ENCODE measurements at places on chromosomes 1 and 21. TPM values are rescaled to one million over a fixed set of nuclear protein-coding genes. Genes with fewer than 3 reads are reported as not detected.

SMYD3 gene
- polyA plus RNA-seq: 32.0 TPM

ABL2 gene
- 11.0 TPM for polyA plus RNA-seq

- DNase-seq: no peak
Measured at GRCh38 chr1:7262611-7263010, 477.4 kb downstream of the CAMTA1 start.

- no peak for DNase-seq
Measured at GRCh38 chr1:72915581-72915980, 633.2 kb upstream of the NEGR1 start.

- no peak for DNase-seq
Measured at GRCh38 chr1:208928349-208929010, 655.0 kb upstream of the CAMK1G start.

- DNase-seq: no peak
Measured at GRCh38 chr1:202168861-202169260, 8.5 kb upstream of the PTPN7 start.

MEX3A gene
- polyA plus RNA-seq: 42.6 TPM

SYT6 gene
- polyA plus RNA-seq: 1.5 TPM

DNA sequence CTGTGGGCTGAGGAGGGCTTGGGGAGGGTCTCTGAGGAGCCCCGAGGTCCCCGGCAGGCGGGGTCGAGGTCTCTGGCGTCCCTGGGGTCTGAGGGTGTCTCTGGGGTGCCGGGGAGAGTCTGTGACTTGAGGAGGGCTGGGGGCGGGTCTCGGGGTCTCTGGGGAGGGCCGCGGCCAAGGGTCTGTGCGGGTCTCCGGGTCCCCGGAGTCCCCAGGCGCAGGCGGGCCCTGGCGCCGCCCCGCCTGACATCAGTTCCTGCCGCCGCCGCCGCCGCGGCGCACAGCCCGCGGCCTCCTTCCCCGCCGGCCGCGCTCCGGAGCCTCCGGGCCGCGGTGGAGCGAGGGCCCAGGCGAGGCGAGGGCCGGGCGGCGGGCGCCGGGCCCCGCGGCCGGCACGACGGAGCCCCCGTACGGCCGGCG, at the start of gene PLEKHM2:
Gene PLEKHM2, plus strand, starts transcription at position 279 of the 420 bp plus-strand sequence. CDS start 239 bp downstream, outside the sequence.
- no peak for DNase-seq

- no peak for DNase-seq
Measured at GRCh38 chr1:95021805-95022643, 50.7 kb downstream of the ALG14 start.

RXRG gene
- polyA plus RNA-seq: 2.0 TPM

H3-3A gene
- polyA plus RNA-seq: 1,416 TPM

DNA sequence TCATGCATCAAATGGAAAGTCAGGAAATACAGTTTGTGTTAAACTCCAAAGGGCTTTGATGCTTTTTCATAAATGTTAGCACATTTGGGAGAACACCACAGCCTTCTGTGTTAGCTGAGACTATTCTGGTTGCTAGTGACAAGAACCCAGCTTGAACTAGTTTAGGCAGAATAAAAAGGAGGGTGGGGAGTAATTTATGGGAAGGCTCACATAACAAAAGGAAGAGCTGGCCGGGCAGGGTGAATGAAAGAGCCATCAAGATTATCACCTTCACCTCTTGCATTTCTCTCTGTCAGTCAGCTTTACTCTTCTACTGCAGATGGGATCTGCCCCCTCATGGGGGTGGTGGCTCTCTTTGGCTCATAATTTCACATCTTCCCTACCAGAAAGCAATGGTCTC, 75.4 kb upstream of the VTCN1 start:
- DNase-seq: no peak

DNA sequence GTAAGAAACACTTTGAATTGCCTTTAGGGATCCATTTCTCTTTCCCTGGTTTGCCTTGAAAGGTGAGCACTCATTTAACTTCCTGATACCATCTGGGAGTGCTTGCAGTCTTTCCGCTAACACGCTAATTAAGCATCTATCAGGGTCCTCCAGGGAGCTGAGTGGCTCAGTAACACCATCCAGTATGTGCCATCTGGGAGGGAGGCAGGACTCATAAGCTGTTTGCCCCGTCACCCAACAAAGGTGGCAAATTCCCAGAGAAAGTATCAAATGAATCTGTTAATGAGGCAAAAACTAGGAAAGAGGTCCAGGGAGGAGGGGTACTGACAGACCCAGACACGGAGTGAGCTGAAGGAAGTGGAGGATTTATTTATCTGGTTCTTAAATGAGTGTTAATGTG, 430.9 kb downstream of the HLX start:
- no peak for DNase-seq

SMPDL3B gene
- 12.4 TPM for polyA plus RNA-seq

GRCh38 chr1:47558601-47559593, 121.1 kb downstream of the FOXD2 start:
- DNase-seq: no peak

DNA sequence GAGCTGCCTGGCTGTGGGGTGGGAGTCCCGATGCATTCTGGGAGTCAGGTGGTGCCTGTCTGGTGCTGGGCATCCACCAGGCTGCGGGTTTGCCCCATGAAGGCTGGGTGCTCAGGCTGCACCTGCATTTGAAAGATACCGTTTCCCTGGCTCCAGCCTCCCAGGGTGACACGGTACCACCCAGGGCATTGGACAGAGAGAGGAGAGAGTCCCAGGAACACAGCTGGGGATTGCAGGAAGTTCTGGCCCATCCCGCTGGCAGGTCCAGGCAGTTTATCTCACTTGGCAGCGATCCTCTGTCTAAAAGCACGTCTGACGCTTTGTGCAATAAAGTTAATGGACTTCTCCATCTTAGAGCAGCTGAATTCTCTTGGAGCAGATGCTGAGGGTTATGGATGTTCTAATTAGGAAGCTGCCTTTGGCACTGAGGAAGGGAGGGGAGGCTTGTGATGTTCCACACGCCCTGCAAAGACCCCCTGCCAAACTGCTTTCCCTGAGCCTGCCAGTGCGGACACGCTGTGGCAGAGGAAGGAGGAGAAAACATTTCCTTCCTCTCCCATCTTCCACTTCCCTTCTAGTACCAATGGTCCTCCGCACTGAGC, 246.9 kb downstream of the GRIK3 start:
- no peak for DNase-seq

- no peak for DNase-seq
Measured at GRCh38 chr1:106178791-106179190, 877.7 kb upstream of the PRMT6 start.

DNA sequence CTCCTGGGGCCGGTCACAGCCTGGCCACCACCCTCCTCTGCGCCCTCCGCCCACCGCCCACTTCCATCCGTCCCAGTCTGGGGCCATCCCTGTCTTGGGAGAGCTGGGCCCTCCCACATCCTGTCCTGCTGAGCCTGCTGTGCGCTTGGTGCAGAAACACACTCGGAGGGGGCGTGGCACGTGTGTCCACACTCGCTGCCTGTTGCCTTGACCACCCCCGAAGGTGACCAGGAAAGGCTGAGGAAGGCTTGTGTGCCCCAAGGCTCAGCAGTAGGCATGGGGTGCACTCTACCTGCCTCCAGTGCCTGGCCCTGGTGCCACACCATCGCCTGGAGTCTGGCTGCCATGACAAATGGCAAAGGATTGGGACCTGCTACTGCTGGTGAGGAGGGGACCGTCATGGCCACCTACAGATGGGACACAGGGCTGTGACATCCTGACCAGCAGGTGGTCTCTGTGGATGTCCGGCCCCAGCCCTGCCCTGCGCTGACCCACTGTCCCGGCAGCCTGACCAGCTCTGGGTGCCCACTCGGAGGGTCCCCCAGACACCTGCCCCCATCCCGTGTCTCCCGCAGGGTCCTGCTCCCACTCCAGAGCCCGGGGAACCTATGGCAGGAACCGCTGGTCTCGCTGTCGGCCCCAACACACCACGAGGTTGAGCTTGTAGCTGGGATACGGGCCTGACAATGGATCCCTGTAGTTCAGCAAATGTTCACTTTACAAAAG, 23.2 kb upstream of the PTTG1IP start:
- DNase-seq: no peak

PROX1 gene
- 5.8 TPM for polyA plus RNA-seq

- no peak for DNase-seq
Measured at GRCh38 chr1:183212870-183213269, 26.8 kb downstream of the LAMC2 start.

NGF gene
- polyA plus RNA-seq: 2.1 TPM

DNA sequence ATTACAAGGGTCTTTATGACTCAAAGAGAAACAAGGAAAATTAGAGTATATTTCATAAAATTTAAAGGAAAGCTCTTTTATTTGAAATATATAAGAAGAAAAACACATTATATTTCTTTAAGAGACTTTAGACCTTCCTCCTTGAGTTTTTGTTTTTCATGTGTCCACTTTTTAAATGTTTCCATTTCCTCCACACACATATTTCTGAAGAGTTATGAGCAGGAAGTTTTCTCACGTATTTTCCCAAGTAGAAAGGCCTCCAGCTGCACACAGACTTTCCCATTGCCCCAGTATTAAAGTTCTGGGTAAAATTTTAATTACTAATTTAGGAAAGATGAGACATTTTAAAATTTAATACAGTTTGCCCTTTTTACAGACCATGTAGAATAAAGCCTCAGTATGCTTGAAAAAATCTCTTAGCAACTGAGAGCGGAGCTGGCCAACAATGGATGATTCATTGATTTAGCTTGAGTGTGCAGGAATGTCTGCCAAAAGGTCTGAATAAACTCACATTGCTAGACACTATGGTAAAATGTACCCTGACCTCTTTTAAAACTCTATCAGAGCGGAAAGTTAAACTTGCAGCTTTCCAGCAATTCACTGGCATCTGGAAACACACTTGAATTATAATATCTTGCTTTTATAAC, 57.9 kb downstream of the DDAH1 start:
- peak; percentile 43 for DNase-seq

GRCh38 chr1:92317836-92318493, 19.1 kb downstream of the RPAP2 start:
- no peak for DNase-seq

DNA sequence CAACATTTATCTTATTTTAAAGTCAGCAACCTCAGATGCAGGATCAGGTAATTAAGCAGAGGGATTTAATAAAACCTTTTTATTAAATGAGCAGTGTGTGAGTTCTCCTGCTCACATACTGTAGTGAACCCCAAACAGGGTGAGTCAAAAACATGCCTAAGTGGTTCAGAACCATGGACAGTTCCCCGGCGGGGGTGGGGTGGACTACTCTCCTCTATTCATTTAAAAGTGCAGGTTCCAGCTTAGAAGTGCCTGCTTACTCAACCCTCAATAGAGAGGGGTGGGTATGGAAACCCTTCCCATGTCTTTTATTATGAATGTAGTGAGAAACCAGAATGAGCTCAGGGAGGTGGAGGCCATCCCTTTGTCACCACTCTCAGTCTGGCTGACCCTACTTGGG, 397.9 kb downstream of the HHAT start:
- DNase-seq: peak; percentile 32

OVAAL gene
- polyA plus RNA-seq: not detected

- no peak for DNase-seq
Measured at GRCh38 chr1:113429461-113430153, 39.3 kb downstream of the MAGI3 start.

DNA sequence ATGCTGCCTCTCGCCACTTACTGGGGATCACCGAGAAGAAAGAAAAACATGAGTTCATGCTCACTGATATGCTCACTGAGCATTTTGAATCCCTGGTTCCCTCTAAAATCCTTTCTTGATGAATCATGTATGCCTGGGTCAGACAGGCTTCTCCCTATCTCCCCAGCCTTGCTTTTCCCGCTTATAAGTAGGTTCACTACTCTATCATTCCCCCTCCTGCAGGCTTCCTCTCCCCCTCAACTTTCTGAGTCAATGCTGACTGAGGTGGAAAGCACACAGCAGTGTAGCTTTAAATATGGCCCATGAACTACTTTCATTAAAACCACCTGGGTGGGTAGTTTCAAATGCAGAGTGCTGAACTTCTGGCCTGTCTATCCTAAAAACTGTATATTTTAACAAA, 41.7 kb downstream of the FMO4 start:
- DNase-seq: no peak

TNFSF18 gene
- polyA plus RNA-seq: 0.23 TPM

DNA sequence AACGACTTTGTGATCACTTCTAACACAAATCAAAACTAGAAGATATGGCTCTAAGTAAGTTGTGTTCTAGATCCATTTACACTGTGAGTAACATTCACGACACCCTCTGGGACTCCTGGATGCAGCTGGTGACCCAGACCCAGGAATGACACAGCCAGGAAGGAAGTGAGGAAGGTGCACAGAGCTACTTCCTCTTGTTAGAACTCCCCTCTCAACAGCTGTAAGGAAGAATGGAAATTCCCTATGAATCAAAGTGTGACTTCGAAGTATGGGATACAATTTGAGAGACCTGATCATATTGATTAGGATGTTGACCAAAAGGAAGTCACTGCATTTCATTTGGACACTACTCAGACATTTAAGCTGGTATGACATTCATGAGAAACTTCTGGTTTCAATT, 185.3 kb downstream of the NRIP1 start:
- DNase-seq: no peak

CYP4A22 gene
- 7.5 TPM for polyA plus RNA-seq

DNA sequence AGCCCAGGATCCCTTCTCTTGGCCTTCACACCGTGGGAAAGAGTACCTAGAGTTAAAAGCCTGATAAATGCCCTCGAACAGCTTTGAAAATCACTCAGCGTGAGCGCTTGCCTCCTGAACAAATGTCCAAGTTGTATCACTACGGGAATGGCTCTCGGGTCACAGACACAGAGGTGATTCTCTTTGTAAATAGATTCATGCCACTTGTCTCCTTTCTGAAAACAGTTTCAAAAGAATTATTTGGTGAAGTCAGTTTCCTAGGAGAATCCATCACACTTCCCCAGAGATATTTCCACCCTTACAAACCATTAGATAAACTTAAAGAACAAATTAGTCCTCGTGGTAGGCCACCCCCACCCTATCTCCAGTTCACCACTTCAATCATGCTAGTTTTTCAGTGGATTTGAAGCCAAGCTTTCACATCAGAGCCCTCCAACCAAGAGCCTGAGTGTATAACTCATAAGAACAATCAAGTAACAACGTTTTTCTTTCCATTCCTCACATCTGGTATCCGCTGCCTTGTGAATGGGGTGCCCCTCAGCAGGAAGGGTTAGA, 132.9 kb downstream of the SLC30A10 start:
- no peak for DNase-seq

DNA sequence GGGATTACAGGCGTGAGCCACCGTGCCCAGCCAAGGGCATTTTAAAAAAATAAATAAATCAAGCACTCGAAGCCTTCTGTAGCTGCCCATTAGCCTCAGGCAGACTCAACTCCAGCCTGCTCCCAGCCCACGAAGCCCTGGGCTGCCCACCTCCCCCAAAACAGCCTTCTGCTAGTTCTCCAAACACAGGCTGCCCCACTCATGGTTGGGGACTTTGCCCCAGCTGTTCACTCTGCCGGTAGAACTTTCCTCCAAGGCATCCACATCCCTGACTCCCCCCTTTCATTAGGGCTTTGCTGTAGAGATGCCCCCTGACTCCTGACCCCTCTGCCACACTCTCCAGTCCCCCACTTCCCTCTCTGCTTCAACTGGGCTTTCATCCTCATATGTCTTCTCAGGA, 29.7 kb upstream of the LAPTM5 start:
- no peak for DNase-seq

- no peak for DNase-seq
Measured at GRCh38 chr1:65896721-65897120, 104.0 kb downstream of the PDE4B start.

All from right renal cortex interstitium (tissue), 3 donors.